AG04450 (cell line): ENCODE measurements at places on chromosomes 12 and 14. TPM values are rescaled to one million over a fixed set of nuclear protein-coding genes. Genes with fewer than 3 reads are reported as not detected.

GRCh38 chr12:121467638-121468498 lies 68.0 kb downstream of the RNF34 start:
- no peak for DNase-seq

DNA sequence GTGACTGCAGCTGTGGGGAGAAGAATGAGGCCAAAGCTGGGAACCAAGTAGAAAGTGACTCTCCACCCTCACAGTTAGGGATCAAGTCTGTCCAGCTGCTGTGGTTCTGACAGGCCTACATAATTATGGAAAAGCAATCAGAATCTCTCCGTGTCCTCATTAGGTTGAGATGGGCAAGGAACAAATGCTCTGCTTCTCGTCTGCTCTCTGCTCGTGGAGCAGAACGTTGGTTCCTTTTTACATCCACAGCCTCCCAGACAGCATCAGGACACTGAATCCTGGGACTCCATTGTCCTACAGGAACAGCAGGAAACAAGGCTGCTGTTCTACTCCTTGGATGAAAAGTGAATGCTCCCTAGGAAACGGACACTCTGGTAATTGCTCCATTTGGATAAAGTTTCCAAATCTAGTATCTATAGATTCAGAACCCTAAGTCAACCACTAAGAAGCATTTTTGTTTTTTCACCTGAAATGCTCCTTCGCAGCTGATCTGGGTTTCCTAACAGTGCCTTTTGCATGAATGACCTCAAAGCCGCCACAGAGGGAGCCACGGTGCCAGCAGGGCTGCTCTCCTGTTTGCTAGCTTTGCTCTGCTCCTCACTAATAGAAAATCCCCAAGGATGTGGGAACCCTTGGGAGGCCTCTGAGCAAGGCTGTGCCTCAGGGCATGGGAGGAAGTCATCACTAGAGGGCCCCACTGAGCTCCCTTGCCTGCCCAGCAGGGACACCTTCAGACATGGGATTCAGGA lies 102.0 kb downstream of the EGLN3 start:
- no peak for DNase-seq

SYT1 gene
- 5.0 and 6.8 TPM in 2 replicates for polyA plus RNA-seq

DNA sequence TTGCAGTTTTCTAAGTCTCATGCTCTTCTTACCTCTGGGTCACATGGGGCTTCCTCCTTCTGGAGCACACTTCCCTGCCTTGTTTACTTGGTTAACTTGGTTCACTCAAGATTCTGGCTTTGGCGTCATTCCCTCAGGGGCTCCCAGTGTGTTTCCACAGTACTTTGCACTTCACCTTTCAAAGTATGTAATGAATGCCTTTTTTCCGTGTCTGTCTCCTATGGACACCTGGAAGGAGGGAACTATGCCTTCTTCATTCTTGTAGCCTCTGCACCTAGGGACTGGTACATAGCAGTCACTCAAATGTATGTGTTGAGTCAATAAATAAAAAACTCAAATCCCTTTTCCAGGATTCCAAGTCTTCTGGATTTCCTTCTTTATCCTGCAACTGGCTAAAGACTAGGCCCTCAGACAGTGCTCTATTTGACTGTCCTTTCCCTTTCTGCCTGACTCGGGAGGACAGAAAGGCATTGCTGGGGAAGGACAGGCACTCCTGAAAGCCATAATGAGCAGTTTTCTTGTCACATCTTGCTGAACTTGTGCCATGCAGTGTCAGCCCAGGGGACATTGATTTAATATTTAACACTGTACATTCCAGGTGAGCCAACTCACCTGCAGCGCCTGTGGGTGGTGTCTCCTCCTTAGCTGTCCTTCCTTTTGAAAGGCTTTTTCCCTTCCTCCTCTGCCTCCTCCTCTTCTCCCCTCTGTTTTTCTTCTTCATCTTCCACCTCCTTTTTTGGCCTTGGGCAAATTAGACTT lies 12.8 kb downstream of the MYRFL start:
- no peak for DNase-seq

- DNase-seq, result peak; percentile 34
These were observed 434.0 kb upstream of the RGS6 start for GRCh38 chr14:71498212-71498611.

GRIN2B gene
- not detected in 2 replicates for polyA plus RNA-seq
